Renal cortical epithelial cell (primary cell): ENCODE measurements at places on chromosomes 2 and 18.

- DNase-seq, result no peak
Measured at GRCh38 chr2:48912110-48912509, 156.6 kb upstream of the LHCGR start.

GRCh38 chr2:23653326-23653725, 268.3 kb downstream of the KLHL29 start:
- no peak for DNase-seq

DNA sequence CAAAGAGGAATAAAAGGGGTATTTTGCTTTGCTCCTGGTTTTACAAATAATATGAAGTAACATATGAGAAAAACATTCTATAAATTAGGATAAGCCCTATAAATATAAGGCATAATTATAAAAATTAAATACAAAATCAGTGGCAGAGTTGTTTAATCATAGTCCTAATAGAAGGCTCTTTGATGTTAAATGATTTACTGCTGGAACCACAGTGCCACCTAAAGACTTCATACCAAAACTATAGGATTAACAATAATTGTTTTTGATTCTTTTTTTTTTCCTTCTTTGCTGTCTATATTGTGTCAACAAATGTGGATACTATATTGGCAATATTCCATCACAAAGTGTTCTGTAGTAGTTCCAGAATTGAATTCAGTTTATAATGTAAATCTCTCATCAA, 837.7 kb upstream of the SLC39A10 start:
- no peak for DNase-seq

DNA sequence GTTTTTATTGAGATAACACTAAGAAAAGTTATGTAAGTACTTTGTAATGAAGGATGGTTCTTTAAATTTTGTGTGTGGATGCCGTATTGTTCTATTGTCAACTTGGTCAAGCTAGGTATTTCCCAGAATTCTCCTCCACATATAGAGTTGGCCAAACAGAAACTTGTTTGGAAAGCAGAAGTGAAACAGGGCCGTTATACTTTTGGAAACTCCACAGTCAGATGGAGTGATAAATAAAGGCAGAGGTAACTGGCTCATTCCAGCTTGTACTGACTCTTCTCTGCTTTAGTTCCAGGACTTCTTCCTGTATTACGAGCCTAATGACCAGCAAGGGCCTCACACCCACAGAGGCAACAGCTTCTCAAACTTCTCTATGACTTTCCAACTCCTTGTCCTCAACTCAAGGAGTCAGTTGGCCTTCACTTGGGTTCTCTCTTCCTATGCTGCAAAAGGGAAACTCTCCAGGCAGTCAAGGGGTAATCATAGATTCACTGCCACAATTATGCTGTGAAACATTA, 16.4 kb upstream of the STARD7 start:
- DNase-seq, result no peak

DNA sequence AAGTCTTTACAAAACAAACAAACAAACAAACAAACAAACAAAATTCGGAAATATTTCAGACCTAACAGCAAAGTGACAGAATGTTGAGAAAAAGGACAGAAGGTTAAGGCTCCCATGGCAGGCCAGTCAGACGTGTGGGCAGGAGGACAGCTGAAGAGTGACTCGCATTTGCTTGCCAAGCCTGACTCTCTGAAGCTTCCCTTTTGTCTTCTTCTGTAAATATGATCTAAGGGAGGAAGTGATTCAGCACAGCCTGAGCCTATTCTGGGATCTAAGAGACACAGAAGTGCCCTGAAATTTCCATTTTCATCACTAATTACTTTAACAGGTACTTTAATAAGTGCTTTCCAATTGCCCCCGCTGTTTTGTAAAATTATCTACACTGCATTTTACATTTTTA, 134.0 kb upstream of the LYPD1 start:
- DNase-seq, result peak; percentile 67

DNA sequence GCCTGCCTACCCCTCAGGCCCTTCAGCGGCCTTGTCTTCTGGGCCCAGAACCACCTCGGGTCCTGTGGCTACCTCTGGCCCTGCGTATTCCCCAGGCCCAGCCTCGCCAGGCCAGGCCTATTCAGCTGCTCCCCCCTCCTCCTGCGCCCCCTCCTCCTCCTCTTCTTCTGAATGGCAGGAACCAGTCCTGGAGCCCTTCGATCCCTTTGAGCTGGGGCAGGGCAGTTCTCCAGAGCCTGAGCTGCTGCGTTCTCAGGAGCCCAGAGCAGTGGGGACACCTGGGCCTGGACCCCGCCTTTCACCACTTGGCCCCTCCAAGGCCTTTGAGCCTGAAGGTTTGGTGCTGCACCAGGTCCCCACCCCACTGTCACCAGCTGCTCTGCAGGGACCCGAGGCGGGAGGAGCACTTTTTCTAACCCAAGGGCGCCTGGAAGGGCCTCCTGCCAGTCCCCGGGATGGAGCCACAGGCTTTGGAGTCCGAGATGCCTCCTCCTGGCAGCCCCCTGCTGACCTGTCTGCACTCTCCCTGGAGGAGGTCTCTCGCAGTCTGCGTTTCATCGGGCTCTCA, 14.7 kb downstream of the GAREM2 start:
- DNase-seq, result no peak

DNA sequence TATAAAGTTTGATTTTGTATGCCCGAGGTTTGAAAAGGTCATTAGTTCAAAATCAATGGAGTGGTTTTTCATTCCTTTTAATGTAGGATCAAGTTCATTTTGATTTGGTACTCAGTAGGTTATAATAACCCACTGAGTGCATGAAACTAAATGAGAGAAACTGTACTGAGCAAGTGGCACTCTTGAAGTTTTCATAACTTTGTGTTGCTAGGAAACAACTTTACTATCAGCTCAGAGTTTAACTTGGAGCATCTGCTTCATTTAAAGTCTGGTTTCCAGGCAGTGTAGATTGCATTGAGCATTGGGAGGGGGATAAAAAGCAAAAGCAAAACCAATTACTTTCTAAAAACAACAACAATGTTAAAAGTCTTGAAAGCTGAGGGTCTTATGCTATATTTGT, 1361.6 kb upstream of the CHAC2 start:
- DNase-seq, result no peak

GRCh38 chr2:52934323-52934898, 833.2 kb upstream of the CHAC2 start:
- DNase-seq, result peak; percentile 89

GRCh38 chr18:43108469-43108868, 7.0 kb downstream of the RIT2 start:
- no peak for DNase-seq

DNA sequence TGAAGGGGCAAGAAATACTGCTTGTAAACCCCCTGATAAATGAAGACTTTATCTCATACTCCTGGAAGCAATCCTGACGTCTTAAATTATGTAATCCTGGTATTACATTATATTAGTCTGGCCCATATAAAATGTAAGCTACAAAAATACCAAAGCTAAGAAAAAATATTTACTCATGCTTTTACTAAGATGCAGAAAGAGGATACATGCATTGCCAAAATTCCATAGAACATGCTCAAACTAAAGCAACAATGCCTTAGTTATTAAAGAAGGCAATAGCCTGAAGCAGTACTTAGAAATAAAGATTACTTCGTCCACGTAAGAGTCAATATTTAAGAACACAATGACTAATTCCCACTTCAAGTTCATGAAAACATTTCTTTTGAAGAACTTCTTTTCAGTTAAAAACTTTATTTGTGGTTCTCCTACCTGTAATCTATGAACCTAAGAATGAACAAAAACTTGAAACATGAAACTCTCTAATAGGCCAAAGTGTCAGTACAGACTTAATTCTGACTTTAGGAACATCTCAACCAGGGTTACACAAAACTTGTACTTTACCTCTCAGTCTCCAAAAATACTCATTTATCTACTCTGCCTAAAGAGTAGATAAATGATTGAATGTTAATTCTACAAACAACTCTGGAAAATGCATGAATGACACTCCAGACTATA, 117.3 kb downstream of the THADA start:
- DNase-seq, result peak; percentile 59

GRCh38 chr2:164205347-164205746, 415.9 kb downstream of the GRB14 start:
- DNase-seq, result no peak

DNA sequence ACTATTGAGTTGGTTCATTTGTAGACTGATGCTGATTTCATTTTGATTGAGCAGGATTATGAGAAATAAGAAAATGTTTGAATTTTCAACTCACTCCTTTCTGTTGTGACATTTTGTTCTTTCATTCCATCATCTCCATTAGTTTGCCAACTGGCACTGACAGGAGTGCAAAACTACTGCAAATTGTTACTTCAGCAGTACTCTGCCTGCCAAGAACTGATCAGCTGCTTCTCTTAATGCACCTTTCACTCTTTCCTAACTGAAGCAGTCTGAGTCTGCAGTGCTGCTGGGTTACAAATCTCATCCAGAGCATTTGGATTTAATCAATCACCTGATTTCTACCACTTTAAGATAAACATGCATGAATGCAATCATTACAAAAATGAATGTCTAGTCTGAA, 70.9 kb downstream of the TMEFF2 start:
- DNase-seq, result no peak

DNA sequence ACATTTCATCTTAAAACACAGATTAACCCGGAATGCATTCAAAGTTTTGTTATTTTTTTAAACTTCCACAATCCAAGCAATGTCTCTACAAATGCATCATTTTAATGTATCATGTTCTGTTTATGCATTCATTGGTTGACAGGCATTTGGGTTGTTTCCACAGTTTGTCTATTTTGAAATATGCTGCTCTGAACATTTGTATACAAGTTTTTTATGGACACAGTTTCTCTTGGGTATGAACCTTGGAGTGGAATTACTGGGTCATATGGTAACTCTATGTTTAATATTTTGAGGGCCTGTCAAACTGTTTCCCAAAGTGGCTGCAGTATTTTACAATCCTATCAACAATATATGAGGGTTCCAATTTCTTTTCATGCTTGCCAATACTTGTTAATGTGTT, 57.3 kb downstream of the GULP1 start:
- DNase-seq, result no peak

- DNase-seq, result no peak
Measured at GRCh38 chr18:13269521-13270011, 51.0 kb downstream of the LDLRAD4 start.

GRCh38 chr2:4675295-4675694, 971.9 kb downstream of the DCDC2C start:
- no peak for DNase-seq

GRCh38 chr2:73239776-73240175, 5.7 kb downstream of the CCT7 start:
- no peak for DNase-seq

GRCh38 chr2:55158111-55158814, 73.8 kb downstream of the CLHC1 start:
- no peak for DNase-seq

DNA sequence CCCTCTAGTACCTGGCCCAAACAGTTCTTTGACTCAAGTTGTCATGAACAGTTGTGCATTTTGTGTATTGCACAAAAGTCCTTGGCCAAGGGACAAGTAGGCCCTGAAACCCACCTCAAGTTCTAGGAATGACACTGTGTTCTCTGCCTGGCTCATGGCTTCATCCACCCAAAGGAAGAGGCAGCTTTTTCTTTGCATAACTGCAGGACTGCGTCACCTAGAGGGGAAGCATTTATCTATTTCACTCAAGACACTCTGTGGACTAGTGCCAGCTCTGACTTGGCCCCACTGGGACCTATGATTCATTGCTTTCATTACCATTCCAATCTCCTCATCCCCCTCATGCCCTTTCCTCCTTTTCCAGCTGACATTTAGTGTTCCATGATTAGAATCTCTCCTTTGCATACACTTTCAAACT, 119.3 kb upstream of the SIX2 start:
- DNase-seq, result peak; percentile 86

- peak; percentile 79 for DNase-seq
Measured at GRCh38 chr18:45626330-45627203, 11.3 kb downstream of the SLC14A2 start.

- DNase-seq, result no peak
Measured at GRCh38 chr2:202161151-202161835, 77.1 kb downstream of the SUMO1 start.

- DNase-seq, result peak; percentile 79
Measured at GRCh38 chr18:22872900-22873537, 60.1 kb upstream of the RBBP8 start.

DNA sequence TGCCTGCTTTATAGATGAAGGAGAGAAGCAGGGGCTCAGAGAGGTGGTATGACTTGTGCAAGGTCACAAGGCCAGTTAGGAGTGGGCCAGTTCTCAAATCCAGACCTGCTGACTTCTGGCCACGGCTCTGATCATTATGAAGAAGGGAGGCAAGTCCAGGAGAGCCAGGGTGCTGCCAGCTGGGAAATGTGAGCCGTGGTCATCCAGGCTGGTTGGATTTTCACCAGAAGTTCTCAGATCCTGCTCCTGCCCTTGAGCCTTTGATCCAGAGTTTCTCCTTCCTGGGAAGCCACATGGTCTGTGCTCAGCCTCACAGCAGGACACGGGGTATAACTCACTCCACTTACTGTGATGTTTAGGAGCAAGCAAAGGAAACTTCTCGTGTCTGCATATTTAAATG, 239.9 kb downstream of the KLHL29 start:
- DNase-seq, result no peak

GRCh38 chr2:155141418-155141817, 442.9 kb downstream of the KCNJ3 start:
- no peak for DNase-seq

DNA sequence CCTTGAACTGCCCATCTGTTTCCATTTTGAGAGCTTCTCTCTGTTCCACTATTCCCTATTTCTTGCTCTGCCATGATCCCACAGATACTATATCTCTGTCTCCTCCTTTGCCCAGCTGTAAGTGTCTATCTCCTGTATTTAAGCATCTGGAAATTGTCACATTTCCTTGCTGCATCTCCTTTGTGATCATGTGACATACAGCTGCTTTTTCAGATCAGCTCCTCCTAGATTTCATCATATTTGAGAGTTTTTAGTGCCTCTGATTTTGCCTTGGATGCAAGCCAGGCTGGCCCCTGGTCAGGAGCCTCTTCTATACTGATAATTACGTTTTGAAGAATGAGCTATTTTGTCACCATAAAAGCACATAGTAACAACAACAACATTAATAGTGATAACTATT, 131.7 kb upstream of the TNP1 start:
- DNase-seq, result no peak

GRCh38 chr2:151030663-151031230, 230.9 kb downstream of the RBM43 start:
- no peak for DNase-seq

DNA sequence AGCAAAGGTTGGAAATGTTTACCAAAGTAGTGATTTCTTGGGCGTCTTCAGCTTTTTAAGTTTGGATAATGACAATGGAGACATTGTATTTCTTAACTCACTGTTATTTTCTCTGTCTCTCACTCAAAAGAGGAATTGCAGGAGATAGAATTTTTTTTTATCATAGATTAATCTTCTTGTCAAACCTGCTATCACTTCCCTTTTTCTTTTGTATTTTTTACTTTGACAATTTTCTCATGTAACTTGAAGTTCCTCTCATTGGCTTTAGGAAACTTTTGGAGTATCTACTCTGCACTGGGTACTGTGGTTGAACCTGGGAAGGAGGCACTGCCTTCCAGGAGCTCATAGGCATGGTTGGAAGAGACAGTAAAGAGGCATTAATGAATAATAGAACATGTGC, 489.1 kb downstream of the CNTNAP5 start:
- DNase-seq, result no peak
